ENCODE measurements at places on chromosomes 5 and 9.

DNA sequence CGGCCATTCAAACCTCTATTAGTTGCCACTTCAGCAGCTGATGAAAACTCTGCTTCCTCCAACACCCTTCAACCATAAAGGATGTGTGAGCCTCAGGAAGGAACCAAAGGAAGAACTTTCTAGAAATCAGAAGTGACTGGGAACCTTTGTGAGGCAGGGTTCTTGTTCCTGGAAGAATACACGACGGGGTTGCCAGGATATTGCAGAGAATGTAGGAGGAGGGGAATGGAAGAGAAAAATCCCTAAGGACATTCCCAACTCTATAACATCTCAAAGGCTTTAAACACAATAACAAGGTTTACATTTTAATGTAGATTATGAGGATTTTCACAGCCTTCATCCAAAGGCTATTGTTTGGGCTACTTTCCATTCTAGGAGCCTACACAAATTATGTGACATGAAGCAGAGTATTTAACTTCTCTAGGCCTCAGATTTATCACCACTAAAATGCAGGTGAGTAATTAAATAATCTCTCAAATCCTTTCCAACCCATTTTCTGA is 147.7 kb downstream of the GLIS3 start:
- DNase-seq: no peak

DNA sequence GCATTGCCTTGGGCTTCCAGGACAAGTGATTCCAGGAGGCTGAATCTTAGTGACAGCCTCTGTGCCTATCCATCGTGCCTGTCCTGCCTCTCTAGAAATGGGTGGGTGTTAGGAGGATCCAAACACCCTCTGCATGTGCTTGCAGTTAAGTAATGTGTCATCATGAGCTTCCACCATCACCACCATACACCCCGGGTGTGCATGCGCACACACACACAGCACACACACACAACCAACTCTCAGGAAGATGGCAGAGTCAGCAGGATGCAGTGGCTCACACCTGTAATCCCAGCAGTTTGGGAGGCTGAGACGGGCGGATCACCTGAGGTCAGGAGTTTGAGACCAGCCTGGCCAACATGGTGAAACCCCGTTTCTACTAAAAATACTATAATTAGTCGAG is 22.8 kb upstream of the CERCAM start:
- no peak for DNase-seq

- DNase-seq: no peak
Observed at GRCh38 chr9:27337833-27338526, 41.0 kb upstream of the EQTN start.

DNA sequence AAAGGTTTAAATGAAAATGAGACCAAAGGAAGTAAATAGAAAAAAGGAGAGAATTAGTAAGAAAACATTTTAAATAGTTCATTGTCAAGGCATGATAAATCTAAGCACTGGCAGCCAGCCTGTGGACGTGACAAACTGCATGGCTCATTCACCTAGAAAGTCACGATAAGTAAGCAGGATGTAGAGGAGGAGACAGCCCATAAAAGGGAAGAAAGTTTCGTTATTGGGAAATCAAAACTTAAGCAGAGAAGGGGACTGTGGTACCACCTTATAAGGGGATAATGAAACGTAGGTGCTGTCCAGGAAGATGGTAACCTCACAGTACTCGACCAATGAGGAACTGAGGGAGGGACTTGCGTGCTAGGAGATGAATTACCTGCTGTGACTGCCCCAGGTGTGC is 494.5 kb upstream of the GRAMD2B start:
- DNase-seq: no peak

DNA sequence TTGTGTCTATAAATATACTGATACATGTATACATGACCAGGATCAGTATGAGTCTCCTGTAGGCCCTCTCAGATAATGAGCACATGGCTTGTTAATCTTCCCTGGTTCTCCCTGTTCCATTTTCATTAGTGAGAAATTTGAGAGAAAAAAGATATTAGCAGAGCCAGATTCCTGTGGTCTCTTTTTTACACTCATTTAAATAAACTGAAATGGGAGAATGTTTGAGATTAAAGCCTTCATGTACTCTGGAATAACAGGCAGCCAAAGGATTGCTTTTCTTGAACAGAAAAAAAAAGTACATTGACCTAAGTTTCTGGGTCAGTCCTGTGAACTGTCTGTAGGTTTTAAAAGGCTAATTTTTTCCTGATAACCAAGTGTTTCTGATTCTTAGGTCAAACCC is 44.2 kb downstream of the PWWP2A start:
- DNase-seq: no peak

DNA sequence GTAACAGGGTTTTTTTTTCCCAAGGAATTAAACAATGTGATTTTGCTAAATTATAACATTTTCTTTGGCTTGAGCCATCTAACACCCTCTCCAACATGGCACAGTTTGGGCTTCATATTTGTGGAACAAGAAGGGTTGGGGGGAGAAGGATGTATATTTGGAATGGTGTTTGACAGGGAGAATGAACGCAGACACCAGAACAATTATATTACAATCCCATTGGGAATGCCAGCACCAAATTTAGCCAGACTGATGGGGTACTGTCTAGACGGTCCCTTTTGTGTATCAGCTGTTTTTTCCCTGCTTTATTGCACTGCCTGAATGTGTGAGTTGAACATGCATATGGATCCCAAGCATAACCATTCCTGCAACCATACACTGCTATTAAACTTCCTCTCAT is 130.9 kb upstream of the TMEM161B start:
- DNase-seq: no peak

DNA sequence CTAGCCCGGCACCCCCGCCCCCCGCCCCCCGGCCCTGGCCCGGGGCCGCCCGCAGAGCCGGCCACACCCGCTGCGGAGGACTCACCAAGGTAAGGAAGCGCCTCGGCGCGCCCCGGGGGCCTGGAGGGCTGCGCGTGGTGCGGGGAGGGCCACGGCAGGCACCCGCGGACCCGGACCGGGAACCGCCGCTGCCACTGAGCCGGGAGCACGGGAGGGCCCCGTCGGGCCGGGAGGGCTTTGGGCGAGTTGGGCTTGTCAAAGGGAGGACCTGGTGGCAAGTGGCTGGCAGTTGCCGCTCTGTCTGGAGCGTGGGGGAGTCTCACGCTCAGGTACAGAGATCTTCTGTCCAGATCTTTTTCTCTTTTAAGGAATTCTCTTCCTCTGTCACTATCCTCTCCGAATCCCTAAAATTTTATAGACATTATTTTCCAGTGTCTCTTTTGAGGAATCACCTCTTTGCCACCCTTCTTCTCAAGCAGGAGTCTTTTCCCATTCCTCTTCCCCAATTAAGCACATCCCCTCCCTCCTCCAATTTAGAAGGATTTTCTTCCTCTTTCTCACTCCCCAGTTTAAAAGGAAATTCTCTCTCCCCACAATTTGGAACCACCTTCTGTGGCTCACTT is 11.3 kb upstream of the LHX2 start:
- DNase-seq: no peak

- no peak for DNase-seq
Observed at GRCh38 chr9:281741-282645, 67.3 kb downstream of the DOCK8 start.

GRCh38 chr9:107174441-107174840 is 108.6 kb upstream of the RAD23B start:
- no peak for DNase-seq

DNA sequence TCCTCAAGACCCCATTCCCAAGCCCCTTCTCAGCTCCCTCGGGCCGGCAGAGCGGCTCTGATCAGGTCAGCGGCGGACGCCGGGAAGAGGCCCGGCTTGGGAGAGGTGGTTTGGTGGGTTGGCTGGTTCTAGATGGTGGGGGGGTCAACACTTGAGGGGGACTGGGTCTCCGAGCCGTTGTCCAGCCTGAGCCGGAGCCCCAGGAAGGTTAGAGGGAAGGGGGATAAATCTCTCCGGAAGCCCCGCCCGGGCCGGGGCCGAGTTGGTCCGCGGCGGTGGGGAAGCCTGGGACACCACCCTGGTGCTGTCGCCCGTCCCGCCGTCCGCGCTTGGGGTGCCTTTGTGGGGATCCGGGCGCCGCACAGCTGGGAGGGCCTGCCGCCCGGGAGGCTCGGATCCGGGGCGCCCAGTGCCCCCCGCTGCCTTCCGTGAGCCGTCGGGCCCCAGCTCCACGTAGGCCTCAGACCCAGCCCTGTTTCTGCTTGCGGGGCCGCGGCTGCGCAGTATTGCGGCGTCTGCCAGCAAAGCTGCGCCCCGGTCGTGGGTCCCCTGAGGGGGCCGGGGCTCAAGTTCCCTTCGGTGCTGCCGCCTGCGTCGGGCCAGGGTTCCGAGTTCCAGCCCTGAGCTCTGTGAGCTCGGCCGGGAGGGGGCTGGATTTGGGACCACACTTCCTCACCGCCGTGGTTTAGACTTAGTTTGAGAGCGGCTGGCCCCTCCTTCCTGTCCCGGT is 542 bp upstream of the TRIM52 start:
- DNase-seq: no peak

DNA sequence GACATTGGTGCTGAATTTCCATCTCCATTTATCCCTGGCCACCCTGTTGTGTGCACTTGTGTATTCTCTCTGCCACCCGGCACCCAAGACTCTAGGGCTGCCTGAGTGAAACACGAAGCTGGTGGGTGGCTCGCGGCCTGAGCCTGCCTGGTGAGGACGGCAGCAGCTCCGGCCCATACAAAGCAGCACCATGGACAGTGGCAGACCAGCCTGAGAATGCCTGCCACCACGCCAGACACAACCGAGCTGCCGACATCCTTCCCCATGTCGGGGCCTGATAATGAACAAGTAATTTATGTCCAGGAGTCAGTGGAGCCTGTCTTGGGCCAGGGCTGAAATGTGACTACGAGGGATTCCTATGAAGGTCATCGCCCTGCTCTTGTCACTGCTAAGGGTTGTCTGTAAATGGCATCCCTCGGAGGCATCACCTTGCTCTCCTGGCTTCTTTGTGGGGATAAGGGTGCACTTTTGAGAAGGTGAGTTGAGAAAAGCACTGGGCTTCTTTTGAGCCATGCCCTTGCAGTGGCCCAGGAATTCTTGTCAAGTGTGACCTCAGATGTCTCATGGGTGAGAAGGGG is 175.7 kb downstream of the MELK start:
- no peak for DNase-seq

GRCh38 chr9:68706363-68707201 is 1.5 kb downstream of the PIP5K1B start:
- no peak for DNase-seq

DNA sequence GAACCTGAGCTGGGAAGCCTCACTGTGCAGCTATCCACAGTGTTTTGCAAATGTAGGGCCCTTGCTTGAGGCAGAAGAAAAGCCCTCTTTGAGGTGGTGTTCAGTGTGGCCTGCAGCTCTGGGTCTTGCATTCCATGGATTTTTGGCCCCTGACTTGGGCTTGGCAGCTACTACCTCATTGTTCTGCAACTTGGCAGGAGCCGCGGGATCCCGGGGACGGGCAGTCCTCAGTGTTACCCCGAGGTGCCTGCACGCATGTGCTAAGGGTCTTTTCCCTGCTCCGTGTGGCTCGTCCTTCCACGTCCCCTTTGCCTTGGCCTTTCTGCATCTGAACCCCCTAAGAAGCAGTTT is 39.8 kb downstream of the NEK6 start:
- DNase-seq: no peak

GRCh38 chr5:157719245-157719644 is 12.0 kb upstream of the THG1L start:
- no peak for DNase-seq

GRCh38 chr5:97148288-97148687 is 5.9 kb upstream of the LIX1 start:
- no peak for DNase-seq

- DNase-seq: no peak
Observed at GRCh38 chr9:21579247-21579671, 97.1 kb upstream of the IFNE start.

- no peak for DNase-seq
Observed at GRCh38 chr5:59152701-59153245, 569.9 kb downstream of the RAB3C start.

DNA sequence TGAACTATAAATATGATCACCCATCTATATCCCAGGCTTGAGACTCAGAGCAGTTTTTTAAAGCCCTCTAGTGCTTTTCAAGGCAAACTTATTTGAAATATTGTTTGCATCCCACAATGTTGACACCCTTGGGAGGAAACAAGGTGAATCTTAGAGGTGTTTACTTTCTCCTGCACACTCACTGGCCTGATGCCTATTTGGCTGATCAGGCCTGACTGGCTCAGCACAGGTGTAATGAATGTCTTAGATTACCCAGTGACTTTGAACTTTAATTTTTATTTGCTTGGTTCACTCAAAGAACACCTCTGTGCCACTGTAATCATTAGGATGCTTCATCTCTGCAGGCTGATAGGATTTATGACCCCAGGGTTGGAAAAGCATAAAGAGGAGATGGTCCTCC is 158.3 kb downstream of the KCTD16 start:
- DNase-seq: no peak

- DNase-seq: no peak
Observed at GRCh38 chr9:121950866-121951265, 142.2 kb downstream of the TTLL11 start.

DNA sequence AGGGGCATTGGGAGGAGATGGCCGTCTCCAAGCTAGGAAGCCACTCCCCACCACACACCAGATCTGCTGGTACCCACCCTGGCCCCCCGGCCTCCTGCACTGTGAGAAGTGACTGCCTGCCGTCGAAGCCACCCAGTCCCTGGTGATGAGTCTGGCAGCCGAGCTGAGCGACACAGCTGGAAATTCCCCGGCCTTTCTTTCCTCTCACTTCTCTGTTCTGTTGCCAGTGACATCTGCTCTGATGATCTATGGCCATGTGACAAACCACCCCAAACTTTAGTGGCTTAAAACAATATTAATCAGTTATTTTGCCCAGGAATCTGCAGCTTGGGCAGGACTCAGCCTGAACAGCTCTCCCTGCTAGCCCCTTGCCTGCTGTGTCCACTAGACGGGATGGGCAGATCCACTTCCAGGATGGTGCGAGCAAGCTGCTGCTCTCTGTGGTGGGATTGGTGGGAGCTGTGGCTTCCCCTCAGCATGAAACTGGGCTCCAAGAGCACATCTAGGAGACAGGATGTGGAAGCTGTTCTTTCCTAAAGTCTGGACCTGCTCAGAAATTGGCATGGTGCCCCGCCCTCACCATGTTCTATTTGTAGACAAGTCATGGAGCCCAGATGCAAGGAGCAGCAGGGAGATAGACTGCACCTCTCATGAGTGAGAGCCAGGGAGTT is 211.2 kb downstream of the GADD45G start:
- DNase-seq: no peak

- no peak for DNase-seq
Observed at GRCh38 chr5:124253203-124253810, 493.1 kb downstream of the ZNF608 start.

DNA sequence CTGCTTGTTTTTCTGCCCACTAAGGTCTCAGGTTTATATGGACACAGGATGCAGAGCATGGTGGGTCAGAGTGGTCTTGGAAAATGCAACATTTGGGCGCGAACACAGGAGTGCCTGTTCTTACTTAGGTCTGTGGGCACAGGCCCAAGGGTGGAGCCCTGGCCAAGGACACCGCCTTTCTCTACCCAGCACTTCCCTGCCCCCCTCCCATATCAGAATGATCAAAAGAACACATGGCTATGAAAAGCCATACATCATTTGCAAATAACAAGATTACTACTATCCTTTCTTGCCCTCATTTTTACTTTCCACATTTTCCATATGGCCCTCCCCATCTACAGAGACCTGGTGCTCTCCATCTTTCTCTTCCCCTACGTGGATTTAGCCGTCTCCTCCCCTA is 162.2 kb downstream of the ENC1 start:
- DNase-seq: no peak

All from stimulated activated CD4-positive, alpha-beta T cell treated with anti-CD3 and anti-CD28 coated beads, TNF-alpha, amount 100 ng/mL, for 1 hour (primary cell).